ENCODE measurements at places on chromosomes 16 and 17.

DNA sequence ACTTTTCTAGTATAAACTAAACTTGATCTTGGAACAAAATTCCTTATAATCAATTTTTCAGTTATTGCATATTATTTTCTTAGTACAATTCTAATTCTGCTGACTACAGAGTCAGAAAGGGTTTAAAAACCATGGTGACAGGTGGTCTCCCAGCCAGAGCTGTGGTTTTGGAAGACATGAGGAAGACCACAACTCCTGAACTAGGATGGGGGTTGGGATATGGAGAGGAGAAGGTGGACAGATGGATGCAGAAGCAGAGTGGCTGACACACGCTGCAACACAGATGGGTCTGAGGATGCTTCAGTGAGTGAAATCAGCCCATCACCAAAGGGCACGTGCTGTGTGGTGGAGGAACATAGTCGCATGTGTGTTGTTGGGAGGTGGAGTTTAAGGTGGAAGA is 187.7 kb downstream of the LGALS9B start:
- DNase-seq = no peak

- DNase-seq = no peak
Measured at GRCh38 chr17:81315129-81315884, 20.2 kb upstream of the SLC38A10 start.

GRCh38 chr17:16599537-16599936 is 30.5 kb upstream of the ZNF287 start:
- no peak for DNase-seq

GRCh38 chr17:49224198-49224996 is 6.2 kb downstream of the PHOSPHO1 start:
- no peak for DNase-seq

- no peak for DNase-seq
Measured at GRCh38 chr17:60586288-60586974, 13.6 kb upstream of the PPM1D start.

- DNase-seq = no peak
Measured at GRCh38 chr16:13835935-13836730, 83.8 kb upstream of the ERCC4 start.

DNA sequence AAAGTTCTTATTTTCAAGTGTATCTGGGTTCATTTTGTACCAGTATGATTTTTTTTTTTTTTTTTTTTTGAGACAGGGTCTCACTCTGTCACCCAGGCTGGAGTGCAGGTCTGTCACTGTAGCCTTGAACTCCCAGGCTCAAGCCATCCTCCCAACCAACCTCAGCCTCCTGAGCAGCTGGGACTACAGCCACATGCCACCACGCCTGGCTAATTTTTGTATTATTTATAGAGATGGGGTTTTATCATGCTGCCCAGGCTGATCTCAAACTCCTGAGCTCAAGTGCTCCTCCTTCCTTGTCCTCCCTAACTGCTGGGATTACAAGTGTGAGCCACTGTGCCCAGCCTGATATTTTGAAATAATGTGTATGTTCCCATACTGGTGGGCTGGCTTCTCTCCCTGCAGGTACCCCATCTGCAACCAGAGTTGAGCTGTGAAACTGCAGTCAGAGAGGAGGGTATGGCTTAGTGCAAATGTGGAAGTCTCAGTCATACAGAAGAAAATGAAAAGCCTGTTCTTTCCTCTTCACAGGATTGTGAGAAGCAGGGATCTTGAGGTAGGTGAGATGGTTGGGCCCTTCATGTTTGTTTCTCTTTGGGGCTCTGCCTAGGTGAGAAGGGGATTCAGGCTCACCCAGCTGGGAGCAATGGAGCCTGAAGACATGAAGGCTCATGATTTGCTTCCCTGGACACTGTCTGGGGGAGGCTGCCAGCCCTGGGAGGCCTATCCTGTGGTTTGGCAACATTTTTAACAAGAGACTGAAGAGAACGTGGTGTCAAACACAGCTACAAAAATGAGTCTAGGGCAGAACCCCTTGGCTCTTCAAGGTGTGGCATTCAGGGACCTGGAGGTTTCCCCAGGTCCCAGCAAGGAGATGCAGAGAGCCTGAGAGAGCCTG is 41.3 kb upstream of the SIAH1 start:
- DNase-seq = no peak

- no peak for DNase-seq
Measured at GRCh38 chr16:17331071-17331607, 139.6 kb downstream of the XYLT1 start.

DNA sequence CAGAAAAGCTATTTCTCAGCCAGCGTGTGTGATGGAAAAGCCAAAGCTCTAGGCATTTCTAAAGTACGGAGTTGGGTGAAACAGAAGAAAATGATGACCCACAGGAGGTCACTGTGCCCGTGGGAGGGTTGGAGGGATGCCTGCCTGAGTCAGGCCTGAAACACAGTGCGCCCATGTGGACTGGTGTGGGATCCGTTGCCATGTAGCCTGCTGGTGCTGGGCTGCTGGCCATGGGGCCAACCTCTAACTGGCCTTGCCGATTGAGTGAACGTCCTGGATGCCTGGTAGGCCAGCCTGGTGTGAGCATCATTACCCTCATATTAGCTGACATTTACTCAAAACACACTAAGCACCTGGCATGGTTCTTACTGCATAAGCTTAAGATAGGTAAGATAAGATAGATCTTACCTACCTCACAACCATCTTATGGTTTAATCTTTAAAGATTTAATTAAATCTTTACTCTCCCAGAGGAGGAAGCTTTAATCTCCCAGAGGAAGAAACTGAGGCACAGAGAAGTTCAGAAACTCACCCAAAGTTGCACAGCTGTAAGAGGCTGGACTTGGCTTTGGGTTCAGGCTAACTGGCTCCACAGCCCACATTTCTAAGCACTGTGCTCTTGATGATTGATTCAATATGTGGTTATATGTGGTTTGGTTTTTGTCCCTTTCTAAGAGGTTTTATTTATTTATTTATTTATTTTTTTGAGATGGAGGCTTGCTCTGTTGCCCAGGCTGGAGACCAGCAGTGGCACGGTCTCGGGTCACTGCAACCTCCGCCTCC is 15.7 kb downstream of the MGAT5B start:
- no peak for DNase-seq

DNA sequence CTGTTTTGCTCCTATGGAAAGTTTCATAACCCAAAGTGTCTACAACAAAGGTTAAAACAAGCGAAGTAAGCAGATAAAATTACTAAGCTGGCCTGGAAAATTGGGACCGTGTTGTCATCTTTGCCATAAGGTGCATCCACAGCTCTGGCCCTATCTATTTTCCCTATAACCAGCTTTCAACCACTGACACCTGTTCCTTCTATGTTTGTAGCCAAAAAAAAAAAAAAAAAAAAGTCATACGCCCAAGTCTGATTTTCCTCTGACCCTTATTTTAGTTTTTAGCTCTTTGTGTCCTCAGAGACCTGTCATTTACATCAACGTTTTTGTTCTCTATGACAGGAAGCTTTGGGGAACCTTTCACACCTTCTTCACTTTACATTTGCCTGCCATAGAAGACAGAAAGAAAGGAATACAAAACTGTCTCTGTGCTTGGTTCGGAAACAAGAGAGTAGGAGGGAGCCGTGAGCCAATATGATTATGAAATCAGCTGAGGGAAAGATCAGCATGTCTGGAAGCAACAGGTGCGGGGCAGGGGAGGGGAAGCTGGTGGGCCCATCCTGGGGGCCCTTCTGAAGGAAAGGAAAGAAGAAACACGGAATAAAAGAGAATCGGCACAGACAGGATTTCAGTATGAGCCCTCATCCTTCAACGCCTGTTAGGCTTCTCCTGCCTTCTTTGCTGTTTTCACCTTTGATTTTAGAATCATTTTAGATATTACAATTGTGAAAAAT is 8.5 kb downstream of the HS3ST3A1 start:
- no peak for DNase-seq

- DNase-seq = no peak
Measured at GRCh38 chr17:27293359-27293897, 486 bp upstream of the WSB1 start.

DNA sequence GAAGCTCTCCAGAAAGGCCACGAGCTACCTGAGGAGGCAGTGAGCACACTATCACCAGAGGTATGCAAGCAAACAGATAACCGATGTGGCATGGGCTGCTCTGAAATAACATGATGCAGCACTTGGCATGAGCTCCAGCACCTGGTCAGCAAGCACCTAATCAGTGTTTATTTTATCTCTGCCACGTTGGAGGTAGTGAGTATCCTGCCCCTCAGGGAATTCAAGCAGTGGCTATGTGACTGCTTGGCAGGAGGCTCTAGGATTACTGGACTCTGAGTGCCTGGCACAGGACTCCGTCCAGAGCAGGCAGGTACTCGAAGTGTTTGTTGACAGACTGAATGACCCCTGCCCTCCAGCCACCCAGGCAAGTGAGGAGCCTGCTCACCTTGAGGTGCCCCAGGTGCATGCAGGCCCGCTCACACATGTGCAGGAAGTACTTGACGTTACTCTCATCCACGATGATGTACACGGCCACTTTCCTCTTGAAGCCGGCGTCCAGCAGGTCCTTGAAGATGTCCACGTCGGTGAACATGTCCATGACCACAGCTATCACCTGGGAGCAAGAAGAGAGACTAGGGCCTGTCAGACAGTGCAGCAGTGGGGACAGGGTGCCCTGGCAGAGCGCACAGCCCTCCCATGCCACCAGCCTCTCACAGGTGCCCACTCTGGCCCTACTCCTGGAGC is 16.6 kb downstream of the FAM83G start:
- DNase-seq = no peak

DNA sequence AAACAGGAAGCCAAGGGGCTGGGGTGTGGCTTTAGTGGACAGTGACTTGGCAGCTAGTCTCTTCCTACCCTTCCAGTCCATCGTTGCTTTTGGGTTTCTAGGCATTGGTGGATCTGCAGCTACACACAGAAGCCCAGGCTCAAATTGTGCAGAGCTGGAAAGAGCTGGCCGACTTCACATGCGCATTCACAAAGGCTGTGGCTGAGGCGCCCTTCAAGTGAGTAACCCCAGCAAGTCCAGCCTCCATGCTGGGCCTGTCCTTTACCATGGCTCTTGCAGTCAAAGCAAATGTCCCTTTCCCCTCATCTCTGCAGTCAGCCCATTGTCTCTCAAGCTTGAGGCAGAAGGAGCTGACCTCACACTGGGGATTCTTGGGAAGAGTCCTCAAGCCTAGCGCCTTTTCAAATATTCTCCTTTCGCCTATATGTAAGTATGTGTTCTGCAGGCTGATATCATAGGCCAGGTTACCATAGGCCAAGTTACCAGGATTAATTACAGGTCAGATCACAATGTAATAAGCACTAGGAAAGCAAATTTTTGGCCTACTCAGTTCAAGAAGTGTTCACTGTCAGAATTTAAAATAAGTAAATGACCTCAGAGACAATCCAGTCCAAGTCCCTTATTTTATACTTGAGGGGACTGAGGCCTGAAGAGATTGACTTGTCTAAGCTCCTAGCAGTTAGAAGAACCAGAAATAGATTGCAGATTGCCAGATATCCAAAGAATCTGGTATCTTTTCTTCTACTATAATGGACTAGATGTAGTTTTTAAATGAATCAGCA is 6.5 kb downstream of the EME1 start:
- no peak for DNase-seq

GRCh38 chr16:554640-555365 is 5.4 kb upstream of the PRR35 start:
- DNase-seq = no peak

- DNase-seq = peak; percentile 44
Measured at GRCh38 chr16:15572329-15573001, 70.5 kb downstream of the MARF1 start.

DNA sequence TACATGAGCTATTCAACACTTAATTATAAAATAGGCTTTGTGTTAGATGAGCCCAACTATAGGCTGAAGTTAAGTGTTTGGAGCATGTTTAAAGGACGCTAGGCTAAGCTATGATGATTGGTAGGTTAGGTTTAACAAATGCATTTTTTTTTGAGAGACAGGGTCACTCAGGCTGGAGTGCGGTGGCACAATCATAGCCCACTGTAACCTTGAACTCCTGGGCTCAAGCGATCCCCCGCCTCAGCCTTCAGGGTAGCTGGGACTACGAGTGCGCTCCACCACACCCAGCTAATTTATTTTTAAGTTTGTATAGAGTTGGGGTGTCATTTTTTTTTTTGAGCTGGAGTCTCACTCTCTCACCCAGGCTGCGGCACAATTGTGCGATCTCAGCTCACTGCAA is 19.3 kb upstream of the GPRC5C start:
- no peak for DNase-seq

GRCh38 chr16:50305441-50306061 is 39.2 kb downstream of the ADCY7 start:
- DNase-seq = no peak

DNA sequence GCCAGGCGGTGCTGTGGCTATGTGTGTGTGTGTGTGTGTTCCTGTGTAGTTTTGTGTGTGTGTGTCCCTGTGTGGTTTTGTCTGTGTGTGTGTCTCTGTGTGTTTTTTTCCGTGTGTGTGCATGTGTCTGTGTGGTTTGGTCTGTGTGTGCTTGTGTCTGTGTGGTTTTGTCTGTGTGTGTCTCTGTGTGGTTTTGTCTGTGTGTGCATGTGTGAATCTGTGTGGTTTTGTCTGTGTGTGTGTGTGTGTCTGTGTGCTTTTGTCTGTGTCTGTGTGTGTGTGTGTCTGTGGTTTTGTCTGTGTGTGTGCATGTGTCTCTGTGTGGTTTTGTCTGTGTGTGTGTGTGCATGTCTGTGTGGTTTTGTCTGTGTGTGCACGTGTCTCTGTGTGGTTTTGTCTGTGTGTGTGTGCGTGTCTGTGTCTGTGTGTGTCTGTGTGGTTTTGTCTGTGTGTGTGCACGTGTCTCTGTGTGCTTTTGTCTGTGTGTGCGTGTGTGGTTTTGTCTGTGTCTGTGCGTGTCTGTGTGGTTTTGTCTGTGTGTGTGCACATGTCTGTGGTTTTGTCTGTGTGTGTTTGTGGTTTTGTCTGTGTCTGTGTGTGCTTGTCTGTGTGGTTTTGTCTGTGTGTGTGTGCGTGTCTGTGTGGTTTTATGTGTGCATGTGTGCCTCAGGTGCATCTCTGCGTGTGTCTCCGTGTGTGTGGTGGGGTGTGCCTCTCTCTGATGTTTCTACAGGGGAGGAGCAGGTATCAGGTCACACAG is 62.3 kb downstream of the ZDHHC7 start:
- DNase-seq = no peak

DNA sequence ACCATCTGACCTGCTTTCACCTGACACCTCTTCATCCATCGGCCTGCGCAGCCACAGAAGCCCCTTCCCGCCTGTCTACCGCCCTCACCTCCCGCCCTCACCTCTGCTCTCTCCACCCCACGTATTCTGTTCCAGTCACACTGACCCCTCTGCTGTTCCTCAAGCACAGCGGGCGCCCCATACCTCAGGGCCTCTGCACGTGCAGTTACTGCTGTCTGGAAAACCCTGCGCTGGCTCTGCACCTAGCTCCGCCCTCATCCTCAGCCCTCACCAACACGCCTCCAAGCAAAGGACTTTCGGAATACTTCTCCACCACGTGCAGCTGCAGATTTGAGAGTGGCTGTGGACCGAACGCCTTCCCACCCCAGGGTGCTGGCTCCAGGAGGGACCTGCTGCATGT is 24.6 kb upstream of the PABPN1L start:
- no peak for DNase-seq

GRCh38 chr17:28110184-28110583 is 67.7 kb downstream of the NLK start:
- DNase-seq = no peak

DNA sequence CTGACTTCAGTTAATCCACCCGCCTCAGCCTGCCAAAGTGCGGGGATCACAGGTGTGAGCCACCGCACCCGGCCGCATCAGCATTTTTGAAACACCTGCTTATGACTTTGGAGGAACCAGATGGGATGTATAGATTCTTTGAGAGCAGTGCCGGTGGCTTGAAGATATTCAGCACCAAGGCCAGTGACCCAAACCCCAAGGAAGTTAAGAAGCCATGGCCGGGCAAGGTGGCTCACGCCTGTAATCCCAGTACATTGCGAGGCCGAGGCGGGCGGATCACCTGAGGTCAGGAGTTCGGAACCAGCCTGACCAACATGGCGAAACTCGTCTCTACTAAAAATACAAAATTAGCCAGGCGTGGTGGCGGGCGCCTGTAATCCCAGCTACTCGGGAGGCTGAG is 43.9 kb downstream of the TRARG1 start:
- DNase-seq = no peak

Measured in bronchial epithelial cell (primary cell).